ENCODE measurements at places on chromosomes 7 and 10. TPM values are rescaled to one million over a fixed set of nuclear protein-coding genes. Genes with fewer than 3 reads are reported as not detected.

GRCh38 chr10:43039624-43040481 is 37.0 kb upstream of the RET start:
- no peak overlapping the region for H3K4me3 ChIP-seq
- no peaks in the 10 kb centered on the region for H3K36me3 ChIP-seq
- H3K4me1 ChIP-seq, result no peaks in the 10 kb centered on the region
- peak; percentile 55 for DNase-seq

DNA sequence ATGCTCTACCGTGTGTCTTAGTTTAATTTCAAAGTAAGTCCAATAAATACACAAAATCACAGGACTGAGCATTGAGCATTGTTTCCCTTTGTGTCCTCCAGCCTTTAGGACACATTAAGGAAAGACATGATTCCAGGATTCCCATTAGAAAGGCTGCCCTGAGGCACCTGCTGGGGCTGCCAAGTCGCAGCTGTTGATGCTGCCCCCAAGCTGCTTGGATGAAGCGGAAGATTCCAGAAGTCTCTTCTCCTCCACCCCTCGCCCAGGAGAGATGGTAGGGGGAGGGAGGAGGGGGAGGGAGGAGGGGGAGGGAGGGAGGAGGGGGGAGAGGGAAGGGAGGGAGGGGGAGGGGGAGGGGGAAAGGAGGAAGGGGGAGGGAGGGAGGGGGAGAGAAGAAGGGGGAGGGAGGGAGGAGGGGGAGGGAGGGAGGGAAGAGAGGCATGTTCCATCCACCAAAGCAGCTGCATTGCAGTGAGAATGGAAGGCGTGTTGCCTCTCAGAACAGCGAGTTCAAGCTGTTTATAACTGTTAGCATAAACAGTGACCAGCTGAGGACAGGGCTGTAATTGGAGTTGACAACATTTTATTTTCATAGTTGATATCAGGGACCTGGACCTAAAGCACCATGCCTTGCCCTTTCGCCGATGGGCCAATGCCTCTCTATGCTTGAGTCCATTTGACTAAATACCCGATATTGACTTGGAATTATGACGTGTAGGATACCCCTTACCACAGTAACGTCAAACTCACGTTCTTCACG is 67.3 kb downstream of the DIP2C start:
- no peak overlapping the region for H3K4me3 ChIP-seq
- DNase-seq, result no peak
- H3K27ac ChIP-seq, result no peak overlapping the region
- peaks cover 7% of the 10 kb centered on the region for H3K4me1 ChIP-seq
- H3K36me3 ChIP-seq, result no peaks in the 10 kb centered on the region
- no peaks in the 10 kb centered on the region for H3K27me3 ChIP-seq

DNA sequence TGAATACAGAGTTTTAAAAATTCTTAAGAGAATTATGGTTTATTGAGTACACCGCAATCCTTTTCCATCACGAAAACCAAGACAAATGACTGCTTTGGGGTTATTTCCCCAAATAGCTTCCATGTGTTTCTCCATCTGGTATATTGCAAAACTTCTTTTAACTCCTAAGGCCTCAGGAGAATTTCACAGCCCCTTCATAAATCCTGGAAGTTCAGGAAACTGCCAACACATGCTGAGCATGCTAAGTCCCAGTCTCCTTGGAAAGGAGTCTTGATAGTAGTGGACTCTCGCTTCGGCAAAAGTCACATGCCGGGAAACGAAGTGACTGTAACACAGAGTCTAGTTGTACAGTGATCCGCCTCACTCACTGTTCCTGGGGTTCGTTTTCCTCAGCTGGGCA is 88.1 kb upstream of the RSU1 start:
- H3K4me3 ChIP-seq, result no peak overlapping the region
- H3K36me3 ChIP-seq, result no peaks in the 10 kb centered on the region
- no peak overlapping the region for H3K27ac ChIP-seq
- no peaks in the 10 kb centered on the region for H3K27me3 ChIP-seq
- DNase-seq, result no peak

- no peak overlapping the region for H3K27ac ChIP-seq
- H3K36me3 ChIP-seq, result no peaks in the 10 kb centered on the region
- no peaks in the 10 kb centered on the region for H3K27me3 ChIP-seq
- H3K4me1 ChIP-seq, result peaks cover 25% of the 10 kb centered on the region
- DNase-seq, result no peak
Observed at GRCh38 chr10:102285133-102285532, 39.8 kb downstream of the GBF1 start.

The ARL5B gene
- 11.5 TPM for total RNA-seq

- H3K27me3 ChIP-seq, result no peaks in the 10 kb centered on the region
- H3K27ac ChIP-seq, result no peak overlapping the region
- peaks cover 17% of the 10 kb centered on the region for H3K4me1 ChIP-seq
- H3K36me3 ChIP-seq, result no peaks in the 10 kb centered on the region
Observed at GRCh38 chr10:653991-654646, 35.3 kb downstream of the DIP2C start.

The INHBA gene
- 70.2 TPM for total RNA-seq

The CACUL1 gene
- total RNA-seq, result 47.7 TPM
